C1 segment of cervical spinal cord (tissue), 14 donors: ENCODE measurements at places on chromosomes 7 and 10.

GRCh38 chr10:29249018-29249417 lies 39.9 kb upstream of the LYZL1 start:
- no peak for DNase-seq

DNA sequence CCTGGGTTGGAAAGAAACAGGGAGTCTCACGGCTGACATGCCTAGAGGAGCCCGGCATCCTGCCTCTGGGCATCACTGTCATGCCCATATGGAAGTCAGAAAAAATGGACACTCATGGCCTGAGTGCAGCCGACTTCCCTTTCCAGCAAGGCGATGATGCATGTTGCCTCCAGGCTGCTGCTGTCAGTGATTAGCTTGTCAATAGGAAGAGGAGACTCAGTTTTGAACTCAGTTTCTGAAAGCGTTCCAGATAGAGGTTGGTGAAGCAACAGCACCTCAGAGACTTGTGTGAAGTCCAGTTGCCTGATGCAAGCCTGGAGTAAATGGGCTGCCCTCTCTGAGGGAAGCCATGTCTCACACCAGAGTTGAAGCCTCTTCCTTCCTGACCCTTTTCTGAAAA lies 148.4 kb downstream of the TPST1 start:
- no peak for DNase-seq

DNA sequence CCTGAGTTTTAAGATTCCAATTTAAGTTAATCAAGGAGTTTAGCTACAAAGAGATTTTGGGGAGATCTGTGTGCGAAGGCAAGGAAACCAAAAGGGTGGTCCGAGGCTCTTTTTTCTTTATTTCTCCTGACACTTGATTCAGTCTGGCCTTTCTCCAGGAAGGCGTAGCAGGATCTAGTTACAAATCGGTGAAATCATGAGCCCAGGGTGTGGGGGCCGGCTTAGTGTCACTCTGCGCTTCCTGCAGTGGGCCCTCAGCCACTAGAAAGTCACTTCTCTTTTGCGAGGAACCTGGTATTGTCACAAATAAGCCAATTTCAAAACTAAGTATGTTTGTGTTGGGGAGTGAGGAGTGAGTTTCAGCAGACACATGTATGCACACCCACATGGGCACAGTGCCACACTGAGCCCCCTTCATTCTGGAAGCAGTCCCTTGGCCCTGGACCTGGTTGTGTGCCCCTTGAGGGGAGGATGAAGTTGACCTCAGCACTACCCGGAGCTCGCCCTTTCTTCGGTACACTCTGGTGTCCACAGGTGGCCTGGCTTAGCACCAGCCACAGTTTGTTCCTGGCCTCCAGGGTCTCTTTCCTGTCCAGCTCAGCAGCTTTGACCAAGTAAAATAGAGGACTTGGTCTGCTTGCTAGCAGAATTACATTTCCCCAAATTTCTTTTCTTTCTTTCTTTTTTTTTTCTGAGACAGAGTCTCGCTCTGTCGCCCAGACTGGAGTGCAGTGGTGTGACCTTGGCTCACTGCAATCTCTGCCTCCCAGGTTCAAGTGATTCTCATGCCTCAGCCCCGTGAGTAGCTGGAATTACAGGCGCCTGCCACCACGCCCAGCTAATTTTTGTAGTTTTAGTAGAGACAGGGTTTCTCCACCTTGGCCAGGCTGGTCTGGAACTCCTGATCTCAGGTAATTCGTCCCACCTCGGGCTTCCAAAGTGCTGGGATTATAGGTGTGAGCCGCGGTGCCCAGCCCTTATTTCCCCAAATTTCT lies 84.0 kb upstream of the BTBD16 start:
- DNase-seq, result no peak

- DNase-seq, result no peak
These were observed 2.3 kb upstream of the VENTX start for GRCh38 chr10:133235265-133235855.

- no peak for DNase-seq
These were observed 7.4 kb downstream of the CALN1 start for GRCh38 chr7:72404743-72405142.
